ENCODE measurements at places on chromosomes 3 and 15.

DNA sequence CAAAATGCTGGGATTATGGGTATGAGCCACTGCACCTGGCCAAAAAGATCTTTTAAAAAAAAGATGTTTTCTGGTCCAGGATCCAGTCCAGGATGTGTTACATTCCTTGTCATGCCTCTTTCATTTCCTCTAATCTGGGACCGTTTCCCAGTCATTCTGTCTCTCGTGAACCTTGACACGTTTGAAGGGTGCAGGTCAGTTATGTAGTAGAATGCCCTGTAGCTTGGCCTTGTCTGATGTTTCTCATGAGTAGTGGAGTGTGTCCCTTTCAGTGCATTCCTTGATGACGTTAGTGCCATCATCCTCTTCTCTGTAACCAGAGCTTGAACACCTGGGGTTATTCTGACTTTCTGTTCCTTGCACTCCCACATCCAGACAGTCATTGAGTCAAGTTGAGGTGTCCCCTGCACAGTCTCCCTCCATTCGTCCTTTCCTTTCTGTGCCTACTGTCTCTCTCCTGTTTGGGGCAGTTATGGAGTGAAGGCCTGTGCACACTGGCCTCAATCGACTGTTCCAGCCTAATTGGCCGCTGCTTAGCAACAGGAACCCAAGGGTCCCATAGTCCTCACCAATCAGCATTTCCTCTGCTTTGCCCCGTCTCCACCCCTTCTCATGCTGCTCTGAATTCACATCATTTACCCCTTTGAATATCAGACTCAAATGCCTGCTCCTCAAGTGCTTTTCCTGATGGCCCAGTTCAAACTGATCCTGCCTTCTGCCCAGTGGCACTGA, 5.5 kb downstream of the FAM81A start:
- H3K4me1 ChIP-seq: peaks cover 13% of the 10 kb centered on the region
- H3K27ac ChIP-seq: no peak overlapping the region
- no peaks in the 10 kb centered on the region for H3K36me3 ChIP-seq
- H3K27me3 ChIP-seq: no peaks in the 10 kb centered on the region
- no peak overlapping the region for H3K4me3 ChIP-seq

DNA sequence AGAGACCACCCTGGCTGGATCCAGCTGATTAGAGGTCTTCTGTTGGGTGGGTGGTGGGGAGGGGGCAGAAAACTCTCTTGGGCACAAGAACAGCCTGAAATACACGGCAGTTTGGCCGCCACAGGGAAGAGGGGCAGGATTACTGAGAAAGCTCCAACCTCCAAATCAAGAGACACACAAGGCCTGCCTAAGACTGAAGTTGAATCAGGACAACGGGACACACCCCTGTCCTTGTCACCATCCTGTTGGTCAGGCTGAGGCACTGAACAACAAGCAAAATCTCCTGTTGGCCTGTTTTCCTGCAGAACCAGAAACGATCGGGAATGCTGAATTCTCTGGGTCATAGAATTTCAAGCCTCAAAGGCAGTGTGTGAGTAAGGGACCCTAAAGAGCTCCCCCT, 247.8 kb downstream of the FAM43A start:
- H3K4me3 ChIP-seq: no peak overlapping the region
- H3K36me3 ChIP-seq: no peaks in the 10 kb centered on the region
- no peaks in the 10 kb centered on the region for H3K27me3 ChIP-seq
- no peak for DNase-seq
- no peak overlapping the region for H3K27ac ChIP-seq

GRCh38 chr3:191628571-191628970, 167.6 kb downstream of the PYDC2 start:
- H3K4me1 ChIP-seq: peaks cover 2% of the 10 kb centered on the region
- H3K4me3 ChIP-seq: no peak overlapping the region
- peaks cover 9% of the 10 kb centered on the region for H3K27me3 ChIP-seq
- H3K36me3 ChIP-seq: no peaks in the 10 kb centered on the region
- no peak for DNase-seq

- peaks cover 8% of the 10 kb centered on the region for H3K4me1 ChIP-seq
- no peak overlapping the region for H3K4me3 ChIP-seq
- H3K27me3 ChIP-seq: no peaks in the 10 kb centered on the region
- no peak for DNase-seq
- no peaks in the 10 kb centered on the region for H3K36me3 ChIP-seq
Measured at GRCh38 chr3:111608383-111608782, 13.2 kb upstream of the ZBED2 start.

- peaks cover 13% of the 10 kb centered on the region for H3K4me1 ChIP-seq
- DNase-seq: no peak
- H3K36me3 ChIP-seq: no peaks in the 10 kb centered on the region
- H3K27ac ChIP-seq: no peak overlapping the region
- peaks cover 100% of the 10 kb centered on the region for H3K27me3 ChIP-seq
- H3K4me3 ChIP-seq: no peak overlapping the region
Measured at GRCh38 chr3:147390589-147391569, 15.5 kb downstream of the ZIC4 start.

DNA sequence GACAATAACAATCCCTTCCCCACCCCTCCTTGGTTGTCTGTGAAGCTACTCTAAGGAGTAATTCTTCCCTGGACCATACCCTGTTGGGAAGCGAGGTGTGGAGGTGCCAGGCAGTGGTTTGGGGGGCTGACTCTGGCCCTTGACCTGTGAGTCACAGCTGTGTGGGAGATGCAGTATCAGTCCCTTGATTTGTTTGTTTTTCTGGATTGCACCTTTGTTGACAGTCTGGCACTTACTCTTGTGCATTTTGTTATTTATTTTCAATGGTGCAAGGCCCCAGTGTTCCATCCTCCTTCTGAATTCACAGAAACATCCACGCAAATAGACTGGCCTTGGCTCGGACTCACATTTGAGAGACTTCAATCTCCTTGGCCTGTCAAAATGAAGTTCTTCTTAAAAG, 29.7 kb downstream of the TMEM45A start:
- no peak overlapping the region for H3K4me3 ChIP-seq
- no peaks in the 10 kb centered on the region for H3K4me1 ChIP-seq
- H3K27me3 ChIP-seq: no peaks in the 10 kb centered on the region
- H3K36me3 ChIP-seq: no peaks in the 10 kb centered on the region
- H3K27ac ChIP-seq: no peak overlapping the region

DNA sequence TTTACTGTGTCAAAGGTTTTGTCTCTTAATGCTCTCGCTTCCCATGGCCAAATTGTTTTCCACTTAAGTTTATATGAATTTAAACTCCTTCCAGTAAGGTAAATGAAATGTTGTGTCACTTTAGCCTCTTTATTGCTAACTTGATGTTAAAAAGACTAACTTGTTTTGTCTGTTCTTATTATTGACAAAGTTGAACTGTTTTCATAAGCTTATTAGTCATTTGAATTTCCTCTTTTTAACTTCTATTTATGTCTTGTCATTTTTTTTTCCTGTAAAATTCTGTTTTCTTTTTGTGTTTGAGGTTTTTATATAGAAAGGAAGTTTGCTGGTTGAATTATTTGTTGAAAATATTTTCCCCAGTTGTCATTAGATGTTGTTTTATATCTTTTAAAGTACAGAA, 25.8 kb downstream of the FAM98B start:
- no peaks in the 10 kb centered on the region for H3K27me3 ChIP-seq
- no peaks in the 10 kb centered on the region for H3K4me1 ChIP-seq
- no peak for DNase-seq
- peak overlapping the region; percentile 43 for H3K27ac ChIP-seq
- no peak overlapping the region for H3K4me3 ChIP-seq

DNA sequence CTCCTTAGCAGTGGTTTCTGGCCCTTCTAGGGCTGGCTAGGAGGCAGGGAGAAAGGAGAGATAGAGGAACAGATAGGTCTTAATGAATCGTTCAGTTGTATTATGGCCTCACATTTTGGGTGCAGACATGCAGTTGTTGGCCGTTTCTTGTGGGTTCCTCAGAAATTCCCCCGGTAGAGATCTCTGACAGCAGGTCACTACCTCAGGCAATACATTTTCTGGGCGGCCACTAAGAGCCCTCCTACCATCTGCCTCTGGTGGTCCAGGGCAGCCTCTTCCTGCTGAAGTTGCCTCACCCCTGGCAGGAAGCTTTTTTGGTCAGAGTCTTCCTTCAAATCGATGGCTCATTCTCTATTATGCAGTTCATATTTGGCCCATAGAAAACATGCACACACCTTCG, 266.1 kb downstream of the SV2B start:
- no peak overlapping the region for H3K4me3 ChIP-seq
- peak; percentile 71 for DNase-seq
- no peaks in the 10 kb centered on the region for H3K36me3 ChIP-seq
- no peaks in the 10 kb centered on the region for H3K27me3 ChIP-seq
- H3K27ac ChIP-seq: no peak overlapping the region

GRCh38 chr3:13772885-13773745, 106.8 kb downstream of the WNT7A start:
- no peaks in the 10 kb centered on the region for H3K36me3 ChIP-seq
- no peak overlapping the region for H3K27ac ChIP-seq
- no peak for DNase-seq
- peaks cover 19% of the 10 kb centered on the region for H3K4me1 ChIP-seq
- no peaks in the 10 kb centered on the region for H3K27me3 ChIP-seq

DNA sequence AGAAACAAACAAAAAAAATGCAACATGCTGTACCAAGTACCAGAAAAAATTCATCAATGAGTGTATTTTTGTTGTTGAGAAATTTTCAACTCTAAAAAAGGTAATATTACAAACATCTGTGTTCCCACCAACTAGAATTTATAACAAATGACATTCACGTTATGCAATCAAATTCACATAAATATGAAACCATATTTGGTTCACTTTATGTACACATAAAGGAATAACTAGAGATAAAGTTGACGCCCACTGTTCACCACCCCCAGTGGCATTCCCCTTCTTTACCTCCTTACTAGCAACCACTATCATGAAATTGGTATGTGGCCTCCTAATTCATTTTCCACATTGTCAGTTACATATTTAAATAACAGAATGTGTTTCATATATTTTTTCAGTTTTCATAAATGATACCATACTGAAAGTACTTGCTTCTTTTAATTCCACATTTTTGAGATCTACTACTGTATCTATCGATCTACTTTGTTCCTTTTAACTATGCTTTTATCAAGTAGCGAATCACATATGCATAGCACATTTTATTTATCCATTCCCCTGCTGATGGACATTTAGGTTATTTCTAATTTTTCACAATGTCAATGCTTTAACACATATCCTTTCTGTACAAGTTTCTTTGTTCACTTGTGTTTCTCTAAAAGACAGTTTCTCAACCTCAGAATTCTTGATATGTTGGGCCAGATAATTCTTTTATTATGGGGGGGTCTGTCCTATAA, 34.5 kb downstream of the TBC1D5 start:
- no peaks in the 10 kb centered on the region for H3K4me1 ChIP-seq
- DNase-seq: no peak
- no peaks in the 10 kb centered on the region for H3K36me3 ChIP-seq
- H3K4me3 ChIP-seq: no peak overlapping the region

GRCh38 chr3:170730071-170730812, 139.8 kb downstream of the RPL22L1 start:
- H3K27ac ChIP-seq: no peak overlapping the region
- no peak for DNase-seq
- no peak overlapping the region for H3K4me3 ChIP-seq
- no peaks in the 10 kb centered on the region for H3K36me3 ChIP-seq
- peaks cover 2% of the 10 kb centered on the region for H3K27me3 ChIP-seq
- no peaks in the 10 kb centered on the region for H3K4me1 ChIP-seq

- H3K36me3 ChIP-seq: no peaks in the 10 kb centered on the region
- no peak overlapping the region for H3K27ac ChIP-seq
- H3K4me3 ChIP-seq: no peak overlapping the region
- H3K4me1 ChIP-seq: no peaks in the 10 kb centered on the region
- no peaks in the 10 kb centered on the region for H3K27me3 ChIP-seq
Measured at GRCh38 chr15:48823706-48824105, 12.8 kb upstream of the CEP152 start.

DNA sequence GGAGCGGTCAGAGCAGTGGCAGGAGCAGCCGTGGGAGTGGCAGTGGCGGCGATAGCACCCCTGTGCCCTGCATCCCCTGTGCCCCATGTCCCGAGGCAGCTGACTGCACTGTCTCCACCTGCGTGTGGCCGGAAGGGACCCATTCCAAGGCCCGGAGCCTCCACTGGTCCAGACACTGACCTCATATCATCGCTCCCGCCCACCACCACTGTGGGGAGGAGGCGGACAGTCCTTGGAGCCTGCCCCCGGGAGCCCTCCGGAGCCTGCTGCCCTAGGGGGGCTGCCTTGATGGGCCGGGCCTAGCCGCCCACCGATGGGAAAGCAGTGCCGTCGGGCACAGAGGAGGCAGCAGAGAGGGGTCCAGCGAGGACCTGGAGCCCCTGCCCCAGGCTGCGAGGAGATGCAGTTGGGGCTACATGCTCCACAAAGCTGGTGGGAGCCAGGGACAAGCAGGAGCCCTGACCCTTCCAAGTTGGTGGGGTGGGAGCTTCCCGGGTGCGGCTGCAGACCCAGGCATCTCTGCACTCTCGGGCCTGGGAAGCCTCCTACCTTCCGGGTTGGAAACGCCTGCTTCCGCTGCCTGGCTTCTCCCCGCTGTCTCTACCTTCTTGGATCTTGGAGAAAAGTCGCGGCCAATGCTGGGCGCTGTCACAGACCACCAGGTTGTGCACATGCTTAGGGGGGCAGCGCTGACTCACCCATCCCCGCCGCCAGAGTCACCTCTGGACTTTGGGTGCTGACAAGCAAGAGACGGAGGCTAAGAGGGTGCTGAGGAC, 283.2 kb upstream of the ROBO1 start:
- H3K27ac ChIP-seq: no peak overlapping the region
- H3K4me3 ChIP-seq: no peak overlapping the region
- H3K36me3 ChIP-seq: no peaks in the 10 kb centered on the region
- H3K27me3 ChIP-seq: no peaks in the 10 kb centered on the region
- DNase-seq: no peak

DNA sequence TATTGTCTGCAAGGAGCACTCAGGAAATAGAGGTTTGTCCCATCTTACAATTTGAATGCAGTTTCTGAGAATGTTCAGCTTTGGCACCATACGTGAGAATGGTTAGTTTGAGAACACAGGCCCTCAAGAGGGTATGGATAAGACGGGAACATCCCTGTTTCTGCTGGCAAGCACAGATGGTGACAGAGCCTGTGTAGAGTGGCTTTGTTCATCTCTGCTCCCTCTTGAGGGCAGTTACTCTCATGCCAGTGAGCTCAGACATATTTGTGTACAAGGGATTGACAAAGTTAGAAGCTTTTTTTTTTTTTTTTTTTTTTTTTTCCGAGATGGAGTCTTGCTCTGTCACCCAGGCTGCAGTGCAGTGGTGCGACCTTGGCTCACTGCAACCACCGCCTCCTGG, 71.5 kb upstream of the FILIP1L start:
- no peaks in the 10 kb centered on the region for H3K36me3 ChIP-seq
- H3K27ac ChIP-seq: no peak overlapping the region
- no peaks in the 10 kb centered on the region for H3K27me3 ChIP-seq
- H3K4me3 ChIP-seq: no peak overlapping the region
